ENCODE measurements at places on chromosomes 16 and 17.

DNA sequence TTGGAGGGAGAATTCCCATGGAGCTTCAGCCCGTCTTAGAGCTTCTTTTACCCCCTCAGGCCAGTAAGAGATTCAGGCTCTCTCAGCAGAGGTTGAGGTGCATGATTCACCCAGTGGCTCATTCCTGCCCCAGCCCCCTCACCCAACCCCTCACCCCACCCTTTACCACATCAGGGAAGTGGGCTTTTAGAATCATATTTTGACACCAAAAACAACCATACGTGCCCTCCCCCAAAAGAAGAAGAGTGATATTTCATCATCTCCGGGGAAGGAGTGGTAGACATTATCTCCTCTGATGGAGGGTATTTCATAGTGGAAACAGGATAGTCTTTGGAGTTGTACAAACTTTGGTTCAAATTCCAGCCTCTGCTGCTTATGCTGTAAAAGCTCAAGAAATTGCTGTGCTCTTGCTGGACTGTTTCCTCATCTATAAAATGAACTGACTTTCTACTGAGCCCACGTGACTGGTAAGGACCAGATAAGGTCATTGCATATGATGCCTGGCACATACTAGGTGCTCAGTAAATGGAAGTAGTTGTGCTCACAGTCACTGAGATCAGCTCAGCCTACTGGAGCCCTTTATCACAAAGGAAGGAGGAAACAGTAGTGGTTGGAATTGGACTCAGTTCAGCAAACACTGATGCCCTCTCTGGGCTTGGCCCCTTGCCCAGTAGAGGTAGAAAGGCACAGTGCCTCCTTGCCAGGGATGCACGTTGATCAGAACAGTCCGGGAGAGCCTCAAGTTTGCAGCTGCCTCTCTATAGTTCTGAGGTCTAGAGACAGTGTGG is 18.3 kb upstream of the CCL5 start:
- no peak for DNase-seq

DNA sequence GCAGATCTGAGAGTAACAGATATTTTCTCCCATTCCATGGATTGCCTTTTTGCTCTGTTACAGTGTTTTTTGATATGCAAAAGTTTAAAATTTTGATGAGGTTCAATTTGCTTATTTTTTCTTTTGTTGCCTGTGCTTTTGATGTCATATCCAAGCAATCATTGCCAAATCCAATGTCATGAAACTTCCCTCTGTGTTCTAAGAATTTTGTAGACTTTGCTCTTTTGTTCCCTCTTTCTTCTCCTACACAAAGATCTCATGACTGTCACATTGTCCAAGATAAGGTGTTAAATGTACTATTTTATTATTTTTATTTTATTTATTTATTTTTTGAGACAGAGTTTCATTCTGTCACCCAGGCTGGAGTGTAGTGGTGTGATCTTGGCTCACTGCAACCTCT is 18.9 kb upstream of the KCNH6 start:
- DNase-seq: no peak

GRCh38 chr16:10896723-10897122 is 19.7 kb downstream of the CIITA start:
- DNase-seq: no peak

GRCh38 chr16:24117680-24118079 is 138.5 kb upstream of the CACNG3 start:
- DNase-seq: peak; percentile 52

DNA sequence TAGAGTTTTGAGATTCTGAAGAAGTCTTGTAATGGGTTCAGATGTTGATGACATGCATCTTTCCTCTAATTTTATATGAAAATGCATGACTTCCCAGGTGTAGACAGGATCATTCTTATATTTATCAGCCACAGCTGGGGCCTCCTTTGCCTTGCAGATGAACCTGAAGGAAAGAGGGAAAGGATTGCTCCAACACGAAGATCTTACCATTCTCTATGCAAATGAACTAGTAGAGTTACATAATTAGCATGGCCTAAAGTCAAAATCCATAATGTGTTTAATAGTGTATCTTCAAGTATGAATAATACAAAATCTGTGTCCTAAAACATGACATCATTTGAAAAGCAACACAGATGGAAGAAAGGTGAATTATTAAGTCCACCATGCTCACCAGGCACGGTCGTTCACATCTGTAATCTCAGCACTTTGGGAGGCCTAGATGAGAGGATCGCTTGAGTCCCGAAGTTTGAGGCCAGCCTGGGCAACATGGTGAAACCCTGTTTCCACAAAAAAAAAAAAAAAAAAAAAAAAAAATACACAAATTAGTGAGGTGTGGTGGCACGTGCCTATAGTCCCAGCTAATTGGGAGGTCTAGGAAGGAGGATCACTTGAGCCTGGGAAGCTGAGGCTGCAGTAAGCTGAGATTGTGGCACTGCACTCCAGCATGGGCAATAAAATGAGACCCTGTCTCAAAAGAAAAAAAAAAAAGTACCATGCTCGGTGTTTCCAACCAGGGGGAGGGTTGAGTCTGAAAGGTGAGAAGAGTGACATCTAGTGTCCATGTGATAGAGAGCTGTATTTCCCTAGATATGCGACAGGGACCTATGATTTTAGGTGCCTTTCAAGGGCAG is 6.3 kb downstream of the VWA3A start:
- peak; percentile 84 for DNase-seq

DNA sequence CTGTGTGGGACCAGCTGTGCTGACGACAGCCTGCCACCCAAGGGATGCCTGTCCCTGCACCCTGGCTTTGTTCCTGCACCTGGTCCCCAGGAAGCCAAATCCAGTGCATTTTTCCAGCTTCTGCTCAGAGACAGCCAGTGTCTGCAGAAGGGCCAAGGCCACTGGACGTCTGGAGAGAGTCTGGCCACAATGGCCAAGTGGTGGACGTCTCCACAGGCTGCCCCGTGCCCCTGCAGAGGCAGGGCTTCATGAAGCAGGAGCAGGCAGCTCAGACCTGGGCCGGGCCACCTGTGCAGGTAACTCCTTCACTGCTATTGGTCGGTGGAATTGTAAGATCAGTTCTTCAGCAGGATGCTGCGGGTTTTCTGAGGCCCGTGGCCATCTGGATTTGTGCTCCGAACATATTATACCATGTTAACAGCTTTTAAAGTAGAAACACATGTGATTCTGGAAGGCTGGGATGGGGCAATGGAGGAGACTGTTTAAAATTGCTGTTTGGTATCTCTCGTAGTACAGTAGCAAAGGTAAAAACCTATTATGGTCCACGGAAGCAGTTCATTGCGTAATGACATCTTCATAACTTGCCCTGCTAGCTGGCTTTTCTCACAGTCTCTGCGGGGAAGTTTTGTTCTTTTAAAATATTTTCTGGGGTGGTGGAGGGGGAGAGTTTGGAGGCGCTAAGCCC is 185.3 kb downstream of the CCDC182 start:
- DNase-seq: no peak

DNA sequence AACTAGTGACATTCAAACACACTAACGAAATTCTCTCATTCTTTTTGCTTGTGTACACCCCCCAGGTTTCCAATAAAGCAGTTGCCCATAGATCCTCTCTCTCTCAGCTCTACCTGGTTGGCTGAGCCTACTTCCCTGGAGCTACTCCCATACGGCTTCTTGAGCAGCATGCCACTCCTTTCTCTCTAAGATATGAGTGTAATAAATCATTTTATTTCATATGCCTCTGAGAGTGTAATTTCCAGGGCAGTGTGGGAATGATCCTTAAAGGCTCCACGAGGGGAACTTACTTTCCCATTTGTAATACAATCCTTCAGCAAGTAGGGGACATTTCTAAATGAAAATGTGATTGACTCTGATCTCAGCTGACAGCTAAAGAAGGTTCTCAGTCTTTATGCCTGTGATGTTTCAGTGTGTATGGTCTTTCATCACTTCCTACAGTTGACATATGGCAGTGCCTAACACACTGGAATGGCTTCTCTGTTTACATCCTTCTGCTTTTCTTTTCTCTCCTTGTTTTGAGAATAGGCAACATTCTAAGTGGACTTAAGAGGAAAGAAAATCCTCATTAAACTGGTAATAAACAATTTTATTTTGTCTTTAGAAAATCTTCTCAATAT is 1194.3 kb upstream of the CDH8 start:
- no peak for DNase-seq

DNA sequence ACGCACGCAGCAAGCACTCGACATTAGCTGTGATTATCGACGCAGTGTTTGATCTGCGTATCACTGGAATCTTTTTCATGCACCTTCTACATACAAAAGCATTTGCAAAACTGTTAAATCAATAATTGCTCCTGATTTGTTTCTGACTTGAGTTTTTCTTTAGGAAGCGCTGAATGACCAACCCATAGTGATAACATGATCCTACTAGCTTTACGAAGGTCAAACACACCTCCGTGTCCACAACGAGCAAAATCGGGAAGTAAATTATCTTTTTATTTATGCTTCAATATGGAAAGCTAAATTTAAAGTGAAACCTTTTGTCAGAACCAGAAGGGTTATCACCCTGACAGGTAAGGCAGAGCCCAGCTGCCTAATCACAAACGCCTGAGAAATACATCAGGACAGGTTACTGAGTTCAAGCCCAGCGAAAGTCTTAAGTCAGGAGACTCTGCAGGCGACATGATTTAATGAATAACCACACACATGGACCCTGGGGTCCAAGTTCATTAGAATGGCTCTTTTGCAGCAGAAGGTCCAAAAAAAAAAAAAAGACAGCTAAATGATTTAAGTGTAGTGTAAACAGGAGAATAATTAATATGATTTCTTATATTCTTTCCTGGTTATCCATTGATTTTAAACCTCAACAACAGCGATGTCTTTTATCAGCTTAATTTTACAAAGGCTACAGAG is 104.2 kb downstream of the ADCY9 start:
- DNase-seq: no peak

GRCh38 chr16:64627288-64627687 is 494.6 kb downstream of the CDH11 start:
- DNase-seq: peak; percentile 44

- DNase-seq: no peak
Measured at GRCh38 chr16:20897253-20897897, 2.8 kb downstream of the DCUN1D3 start.

DNA sequence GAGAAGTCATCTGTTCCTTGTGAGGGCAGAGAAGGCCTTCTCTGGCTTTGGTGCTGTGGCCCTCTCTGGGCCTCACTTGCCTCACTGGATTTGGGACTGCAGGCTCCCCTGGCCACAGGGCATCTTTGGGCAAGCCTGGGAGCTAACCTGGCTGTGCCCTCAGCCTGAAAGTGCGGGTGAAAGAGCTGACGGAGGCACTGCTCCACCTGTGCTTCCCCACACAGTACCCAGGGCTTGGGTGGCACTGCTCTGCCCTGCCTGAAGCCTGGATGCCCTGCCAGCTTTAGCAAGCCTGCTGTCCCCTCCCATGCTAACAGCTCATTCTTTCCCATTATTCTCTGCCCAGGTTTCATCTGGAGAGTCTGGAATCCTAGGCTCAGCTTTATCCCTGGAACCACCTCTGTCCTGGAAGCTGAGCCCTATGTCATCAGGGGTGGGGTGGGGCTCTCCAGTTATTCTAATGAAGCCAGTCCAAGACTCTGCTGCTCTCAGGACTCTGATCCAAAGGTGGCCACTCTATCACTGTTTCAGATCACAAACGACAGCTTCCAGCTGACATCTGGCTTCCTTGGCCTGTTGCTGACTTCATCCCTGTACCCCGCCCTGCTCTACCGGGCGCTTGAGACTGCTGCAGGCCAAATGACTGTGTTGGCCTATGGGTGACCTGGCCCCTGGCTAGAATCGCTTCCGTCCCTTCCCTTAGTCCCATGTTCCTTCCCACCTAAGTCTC is 29.3 kb downstream of the HIC1 start:
- no peak for DNase-seq

GRCh38 chr16:3088450-3088849 is 10.6 kb downstream of the ZSCAN10 start:
- DNase-seq: no peak

- peak; percentile 62 for DNase-seq
Measured at GRCh38 chr17:27578718-27579085, 52.3 kb upstream of the LGALS9 start.

DNA sequence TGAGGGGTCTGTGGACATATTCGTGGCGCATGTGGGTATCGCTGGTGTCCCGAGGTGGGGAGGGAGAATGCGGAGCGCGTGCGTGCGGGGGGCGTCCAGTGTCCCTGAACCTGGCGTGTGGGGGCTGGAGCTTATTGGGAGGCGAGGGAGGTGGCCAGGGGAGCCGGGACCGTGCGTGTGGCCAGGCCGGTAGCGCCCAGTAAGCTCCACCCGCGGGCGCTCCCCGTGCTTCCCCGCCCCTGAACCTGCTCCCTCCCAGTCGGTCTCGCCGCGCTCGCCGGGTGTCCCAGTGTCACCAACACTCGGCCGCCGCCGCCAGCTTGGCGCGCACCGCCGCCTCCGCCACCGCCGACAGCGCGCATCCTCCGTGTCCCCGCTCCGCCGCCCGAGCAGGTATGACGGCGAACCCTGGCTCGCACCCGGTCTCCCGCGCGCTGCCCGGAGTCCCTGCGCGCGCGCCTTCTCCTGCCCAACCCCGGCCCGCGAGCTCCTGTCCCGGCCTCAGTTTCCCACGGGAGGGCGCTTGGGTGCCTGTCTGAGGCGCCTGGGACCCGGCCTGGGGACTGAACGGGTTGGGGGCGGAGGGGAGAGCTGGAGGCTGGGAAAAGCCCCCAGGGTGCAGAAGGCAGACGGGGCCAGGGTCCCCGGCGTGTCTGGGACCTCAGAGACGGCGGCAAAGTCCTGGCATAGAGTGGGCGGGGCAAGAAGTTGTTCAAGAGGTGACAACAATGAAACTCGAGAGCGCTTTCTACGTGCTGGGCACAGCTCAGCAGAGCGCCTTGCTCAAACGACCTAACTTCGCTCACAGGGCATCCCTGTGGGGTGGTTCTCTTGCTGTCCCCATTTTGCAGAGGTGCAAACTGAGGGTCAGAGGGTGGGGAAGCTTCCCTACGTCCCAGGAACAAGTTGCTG is at the start of gene SCNN1B:
TSS of gene SCNN1B (plus strand) at position 258 of the 912 bp plus-strand sequence. CDS start 46,298 bp downstream, outside the sequence.
- DNase-seq: peak; percentile 22

- peak; percentile 95 for DNase-seq
Measured at GRCh38 chr17:27573971-27574525, 56.9 kb upstream of the LGALS9 start.

GRCh38 chr16:57372372-57373116 is at the start of gene CX3CL1:
Gene CX3CL1, plus strand, starts transcription at chr16:57372490. Its CDS starts 79 bp downstream, at chr16:57372569.
- DNase-seq: peak; percentile 92

GRCh38 chr16:82358606-82359221 is 188.7 kb upstream of the MPHOSPH6 start:
- no peak for DNase-seq

GRCh38 chr17:72497915-72498314 is 377.1 kb downstream of the SOX9 start:
- DNase-seq: no peak

DNA sequence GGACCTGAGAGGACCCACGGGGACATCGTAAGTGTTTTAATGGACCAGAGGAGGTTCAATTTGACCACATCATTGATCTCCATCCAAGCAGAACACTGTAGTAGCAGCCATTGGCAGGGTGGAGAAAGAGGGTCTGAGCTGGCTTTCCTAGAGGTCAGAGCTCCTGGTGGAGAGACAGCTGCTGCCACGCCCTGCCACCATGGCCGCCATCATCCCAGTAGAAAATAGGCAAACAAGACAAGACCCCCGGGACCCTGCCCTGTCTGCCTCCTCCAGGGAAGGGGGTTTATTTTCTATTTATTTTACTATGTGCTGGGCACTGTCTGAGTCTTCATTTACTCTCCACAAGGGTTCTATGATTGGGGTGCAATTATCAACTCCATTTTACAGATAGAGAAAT is 11.4 kb upstream of the ITGA3 start:
- no peak for DNase-seq

Data from mesendoderm (in vitro differentiated cells).